ENCODE measurements at places on chromosomes 2 and 18. TPM values are rescaled to one million over a fixed set of nuclear protein-coding genes. Genes with fewer than 3 reads are reported as not detected.

- no peak for DNase-seq
Observed at GRCh38 chr2:26670171-26670570, 22.4 kb upstream of the KCNK3 start.

DNA sequence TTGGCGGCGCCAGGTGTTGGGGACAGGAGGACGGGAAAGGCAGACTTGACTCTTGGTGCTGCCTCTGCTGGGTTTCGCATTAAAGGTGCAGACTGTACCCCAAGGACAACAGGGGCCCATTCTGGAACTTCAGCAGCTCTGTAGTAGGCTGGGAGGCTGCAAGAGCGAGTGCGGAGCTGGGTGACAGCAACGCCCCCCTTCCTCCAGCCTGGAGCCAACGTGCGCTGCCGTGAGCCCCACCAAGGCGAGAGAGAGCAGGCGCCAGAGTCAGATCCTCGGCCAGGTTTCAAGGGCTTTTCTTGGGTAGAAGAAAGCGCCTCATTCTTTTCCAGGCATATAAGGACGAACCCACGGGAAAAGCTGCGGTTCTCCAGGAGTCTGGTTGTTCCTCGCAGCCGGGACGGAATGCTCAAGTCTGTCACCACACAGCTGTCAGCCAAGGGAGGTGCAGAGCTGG lies 1.9 kb downstream of the DOK6 start:
- DNase-seq = no peak

- DNase-seq = no peak
Observed at GRCh38 chr2:150538651-150539201, 51.3 kb upstream of the RND3 start.

GRCh38 chr2:33595385-33595784 lies 3.7 kb downstream of the FAM98A start:
- no peak for DNase-seq

GRCh38 chr2:23091900-23092299 lies 293.1 kb upstream of the KLHL29 start:
- no peak for DNase-seq

DNA sequence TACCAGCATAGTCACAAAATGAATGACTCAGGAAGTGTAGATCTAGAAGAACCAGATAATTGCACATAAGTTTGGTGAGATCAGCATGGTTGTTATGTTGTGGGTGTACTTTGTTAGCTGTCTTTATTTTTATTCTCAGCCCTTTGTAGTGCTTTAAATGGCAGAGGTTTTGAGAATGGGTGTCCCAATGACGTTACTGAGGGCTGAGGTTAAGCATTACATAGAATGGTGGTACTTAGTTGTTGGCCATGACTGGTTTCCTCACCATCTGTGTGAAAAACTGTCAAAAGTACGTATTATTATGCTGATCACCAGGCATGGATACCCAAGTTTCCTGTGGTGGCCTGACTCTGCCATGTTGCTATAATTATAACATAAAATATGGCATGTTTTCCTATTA lies 165.8 kb downstream of the UBE2E3 start:
- no peak for DNase-seq

DNA sequence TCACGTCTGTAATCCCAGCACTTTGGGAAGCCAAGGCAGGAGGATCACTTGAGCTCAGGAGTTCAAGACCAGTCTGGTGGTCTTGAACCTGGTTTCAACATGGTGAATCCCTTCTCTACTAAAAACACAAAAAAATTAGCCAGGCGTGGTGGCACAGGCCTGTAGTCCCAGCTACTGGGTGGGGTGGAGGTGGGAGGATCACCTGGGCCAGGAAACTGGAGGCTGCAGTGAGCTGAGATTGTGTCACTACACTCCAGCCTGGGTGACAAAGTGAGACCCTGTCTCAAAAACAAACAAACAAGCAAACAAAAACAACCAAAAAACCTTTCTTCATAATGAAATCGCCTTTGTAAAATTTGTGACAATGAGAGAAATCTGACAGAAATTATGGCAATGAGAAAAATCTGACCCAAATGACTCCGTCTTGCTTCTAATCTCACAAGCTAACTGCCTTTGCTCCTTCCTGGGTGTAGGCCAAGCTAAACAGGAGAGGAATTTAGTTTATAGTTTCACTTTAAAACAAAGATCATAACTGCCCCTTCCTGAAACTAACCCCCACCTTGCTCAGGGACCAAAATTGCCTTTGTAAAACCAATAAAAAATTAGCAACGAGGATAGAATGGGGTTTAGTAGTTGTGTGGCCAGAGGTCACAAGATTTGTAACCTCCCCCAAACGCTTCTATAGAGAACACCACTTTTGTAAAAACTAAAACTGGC lies 60.7 kb upstream of the KIF5C start:
- DNase-seq = no peak

CHRND gene
- 0.38 TPM for polyA plus RNA-seq

C2orf92 gene
- polyA plus RNA-seq = 6.3 TPM

ZCCHC2 gene
- 13.9 TPM for polyA plus RNA-seq

ABCG5 gene
- polyA plus RNA-seq = 0.42 TPM

RAD51AP2 gene
- polyA plus RNA-seq = 0.18 TPM
